Upper lobe of right lung (tissue), 1 donor: ENCODE measurements at places on chromosomes 12 and 14.

DNA sequence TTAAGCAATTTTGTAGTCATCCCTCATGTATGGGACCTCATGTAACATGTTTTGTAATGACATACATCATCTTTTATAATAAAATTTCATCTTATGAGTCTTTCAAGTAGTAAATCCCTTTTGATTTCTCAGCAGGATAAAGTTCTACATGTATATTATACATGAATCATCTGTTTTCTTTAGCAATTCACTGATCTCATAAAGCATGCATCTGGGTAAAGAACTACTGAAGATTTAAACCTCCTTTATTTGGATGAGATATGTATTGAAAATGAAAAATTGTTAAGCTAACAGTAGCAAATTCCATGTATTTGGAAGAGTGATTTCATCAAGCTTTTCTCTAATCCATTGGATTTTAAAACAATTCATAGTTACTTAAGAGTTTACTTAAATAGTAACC lies 126.9 kb downstream of the KITLG start:
- DNase-seq: no peak

- no peak for DNase-seq
Observed at GRCh38 chr12:89117448-89118034, 234.8 kb downstream of the DUSP6 start.

- DNase-seq: no peak
Observed at GRCh38 chr14:20194101-20194500, 3.4 kb downstream of the OR11G2 start.

DNA sequence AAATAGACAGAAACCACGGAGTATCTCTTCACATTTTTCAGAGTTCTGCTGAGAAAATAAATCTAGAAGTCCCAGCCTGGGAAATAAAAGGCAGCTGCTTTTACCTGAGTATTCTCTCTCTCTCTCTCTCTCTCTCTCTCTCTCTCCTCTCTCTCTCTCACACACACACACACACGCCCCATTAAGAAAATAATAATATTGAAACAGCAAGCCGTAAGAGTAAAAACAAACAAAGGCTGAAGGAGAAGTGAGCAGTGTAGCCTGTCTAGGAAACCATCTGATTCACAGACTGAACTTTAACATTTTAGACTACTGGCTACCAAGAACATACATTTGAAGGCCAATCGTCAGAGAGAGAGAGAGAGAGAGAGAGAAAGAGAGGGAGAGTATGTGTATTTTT lies 8.4 kb downstream of the PTHLH start:
- no peak for DNase-seq

DNA sequence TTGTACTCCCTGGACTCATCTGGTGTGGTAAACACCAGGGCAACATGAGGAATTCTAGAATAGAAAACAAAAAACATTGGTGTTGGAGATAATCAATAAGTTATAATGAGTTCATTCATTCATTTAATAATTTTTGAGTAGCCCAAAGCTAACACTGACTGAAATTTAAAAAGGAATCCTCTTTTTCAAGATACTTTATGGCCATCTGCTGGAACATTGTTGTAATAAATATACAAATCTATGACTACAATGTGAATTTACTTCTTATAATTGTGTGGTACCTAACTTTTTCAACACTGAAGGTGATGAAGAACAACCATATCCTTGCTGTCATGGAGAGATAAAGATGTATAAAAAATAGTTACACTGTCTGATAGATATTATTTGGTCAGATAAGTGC lies 687.3 kb upstream of the MIS18BP1 start:
- no peak for DNase-seq

DNA sequence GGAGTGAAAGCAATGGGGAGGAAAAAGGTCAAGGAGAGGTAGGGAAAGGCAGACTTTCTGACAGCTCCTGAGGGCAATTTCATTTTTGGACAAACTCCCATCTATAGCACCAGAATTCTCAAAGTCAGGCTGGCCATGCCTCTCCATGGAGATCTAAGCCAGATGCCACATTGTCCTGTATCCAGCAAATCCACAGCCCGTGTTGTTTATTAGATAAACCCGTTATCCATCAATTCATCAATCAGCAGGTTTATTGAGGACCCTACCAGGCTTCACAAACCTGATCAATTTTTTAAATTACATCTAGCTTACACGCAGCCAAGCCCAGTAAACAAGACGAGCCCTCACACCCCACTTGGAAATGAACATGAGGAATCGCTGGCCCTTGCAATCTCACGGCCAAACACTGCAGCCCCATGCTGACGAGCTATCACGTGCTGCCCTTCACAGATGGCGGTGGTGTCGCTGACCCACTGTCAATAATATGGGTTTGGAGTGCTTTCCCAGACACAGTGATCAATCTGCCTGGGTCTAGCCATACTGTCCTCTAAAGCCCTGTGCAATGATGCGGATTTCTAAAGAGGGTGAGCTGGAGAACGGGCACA lies 332.9 kb downstream of the DPF3 start:
- no peak for DNase-seq

GRCh38 chr14:36656687-36657398 lies 4.8 kb upstream of the PAX9 start:
- DNase-seq: no peak

DNA sequence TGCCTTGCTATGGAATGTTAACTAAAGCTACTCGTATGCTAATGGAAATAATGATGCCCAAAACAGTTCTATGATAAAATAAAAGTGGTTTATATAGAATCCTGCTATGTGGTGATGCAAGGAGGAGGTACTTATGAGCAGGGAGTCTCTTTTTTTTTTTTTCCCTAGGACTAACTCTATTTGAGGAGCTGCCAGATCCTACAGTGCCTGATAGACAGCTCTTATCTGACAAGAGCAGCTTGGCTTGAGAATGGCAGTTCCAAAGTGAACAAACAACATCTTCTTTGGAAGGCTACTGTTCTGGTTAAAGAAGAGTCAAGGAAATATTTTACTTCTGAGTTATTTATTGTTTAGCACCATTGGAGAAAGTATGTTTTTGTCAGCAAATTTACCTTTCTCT lies 10.2 kb upstream of the ACSM4 start:
- DNase-seq: no peak

DNA sequence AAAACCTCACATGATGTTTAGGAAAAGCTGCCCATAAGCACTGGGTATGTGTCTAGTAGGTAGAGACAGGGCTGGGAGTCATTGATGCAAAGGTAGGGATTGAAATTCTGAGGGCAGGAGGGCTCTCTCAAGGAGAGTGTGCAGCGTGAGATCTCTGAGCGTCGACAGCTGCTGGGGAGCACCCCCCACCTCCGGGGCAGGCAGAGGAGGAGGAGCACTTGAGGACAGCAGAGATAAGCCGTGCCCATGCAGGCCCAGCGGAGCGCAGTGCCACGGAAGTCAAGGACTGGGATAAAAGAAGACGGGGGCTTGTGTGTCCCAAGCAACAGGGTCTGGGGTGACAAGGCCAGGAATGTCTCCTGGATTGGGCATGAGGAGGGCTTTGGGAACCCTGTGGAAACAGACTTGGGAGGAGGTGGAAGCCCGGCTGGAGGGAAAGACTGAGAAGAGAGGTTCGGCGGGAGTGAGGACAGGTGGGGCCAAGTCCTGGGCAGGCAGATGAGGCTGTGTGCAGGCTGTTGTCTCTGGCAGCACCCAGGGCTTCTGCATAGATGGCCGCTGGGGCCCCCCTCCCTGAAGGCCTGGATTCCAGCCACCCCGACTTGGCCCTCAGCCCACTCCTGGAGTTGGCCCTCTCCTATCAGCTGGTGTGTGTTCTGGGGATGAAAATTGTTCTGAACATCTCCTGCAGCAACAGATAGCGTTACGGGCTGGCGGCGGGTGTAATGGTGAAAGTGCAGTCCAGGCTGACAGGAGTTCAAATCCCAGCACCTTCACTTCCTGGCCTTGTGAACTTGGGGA lies 1.9 kb downstream of the CACNA2D4 start:
- no peak for DNase-seq

- no peak for DNase-seq
Observed at GRCh38 chr12:59874781-59875180, 279.0 kb downstream of the SLC16A7 start.

GRCh38 chr12:108589840-108590229 lies 8.0 kb downstream of the TMEM119 start:
- no peak for DNase-seq

DNA sequence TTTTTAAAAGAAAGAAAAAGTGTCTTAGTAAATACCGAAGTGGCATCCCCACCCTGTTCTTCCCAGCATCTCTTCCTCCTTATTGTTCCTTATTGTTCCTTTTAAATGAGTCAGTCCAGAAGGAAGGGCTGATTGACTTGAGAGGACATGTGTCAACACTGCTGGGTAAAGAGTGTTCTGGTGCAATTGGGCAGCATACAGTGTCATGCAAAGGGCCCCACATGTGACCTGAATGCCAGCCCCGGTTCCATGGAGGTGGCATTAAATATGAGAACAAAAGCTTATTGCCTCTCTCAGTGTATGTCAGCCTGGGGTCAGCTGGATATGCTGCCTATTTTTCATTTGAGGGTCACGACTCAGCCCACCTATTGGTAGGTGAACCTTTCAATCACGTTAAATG lies 58.9 kb upstream of the RIC8B start:
- DNase-seq: no peak

GRCh38 chr12:49456131-49456679 lies 82.6 kb upstream of the KCNH3 start:
- no peak for DNase-seq

DNA sequence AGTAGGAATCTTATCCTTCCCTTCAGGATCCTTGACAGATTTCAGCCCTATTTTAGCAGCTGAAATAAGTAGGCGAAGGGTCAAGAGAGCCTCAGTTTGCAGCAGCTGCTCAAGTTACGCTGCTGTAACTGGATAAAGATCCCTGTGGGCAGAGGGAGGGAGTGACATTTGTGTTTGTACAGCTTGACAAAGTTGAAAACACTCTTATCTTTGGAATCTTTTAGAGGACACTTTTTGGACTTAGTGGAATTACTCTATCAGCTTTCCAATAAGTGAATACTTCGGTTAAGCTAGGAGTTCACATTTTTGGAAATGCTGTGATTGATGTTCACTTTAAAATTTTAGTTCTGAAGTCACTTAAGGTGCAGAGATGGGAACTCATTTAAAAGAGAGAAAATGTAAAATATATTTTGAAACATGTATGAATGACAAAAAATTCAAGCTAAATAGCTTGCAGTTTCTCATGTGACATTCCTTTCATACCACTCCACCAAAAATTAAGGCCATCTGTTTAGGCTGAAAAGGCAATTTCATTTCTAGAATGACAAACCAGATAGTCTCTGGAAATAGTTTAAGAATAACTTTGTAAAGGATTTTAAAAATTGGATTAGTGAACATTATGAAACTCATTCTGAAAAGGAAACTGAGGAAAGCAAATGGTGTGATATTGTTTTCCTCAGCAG lies 55.2 kb downstream of the SLC38A4 start:
- DNase-seq: no peak

- no peak for DNase-seq
Observed at GRCh38 chr14:75141967-75142366, 15.1 kb upstream of the NEK9 start.

GRCh38 chr14:100775831-100776591 lies 49.3 kb downstream of the DLK1 start:
- no peak for DNase-seq

- no peak for DNase-seq
Observed at GRCh38 chr12:3533703-3534386, 42.8 kb downstream of the PRMT8 start.

DNA sequence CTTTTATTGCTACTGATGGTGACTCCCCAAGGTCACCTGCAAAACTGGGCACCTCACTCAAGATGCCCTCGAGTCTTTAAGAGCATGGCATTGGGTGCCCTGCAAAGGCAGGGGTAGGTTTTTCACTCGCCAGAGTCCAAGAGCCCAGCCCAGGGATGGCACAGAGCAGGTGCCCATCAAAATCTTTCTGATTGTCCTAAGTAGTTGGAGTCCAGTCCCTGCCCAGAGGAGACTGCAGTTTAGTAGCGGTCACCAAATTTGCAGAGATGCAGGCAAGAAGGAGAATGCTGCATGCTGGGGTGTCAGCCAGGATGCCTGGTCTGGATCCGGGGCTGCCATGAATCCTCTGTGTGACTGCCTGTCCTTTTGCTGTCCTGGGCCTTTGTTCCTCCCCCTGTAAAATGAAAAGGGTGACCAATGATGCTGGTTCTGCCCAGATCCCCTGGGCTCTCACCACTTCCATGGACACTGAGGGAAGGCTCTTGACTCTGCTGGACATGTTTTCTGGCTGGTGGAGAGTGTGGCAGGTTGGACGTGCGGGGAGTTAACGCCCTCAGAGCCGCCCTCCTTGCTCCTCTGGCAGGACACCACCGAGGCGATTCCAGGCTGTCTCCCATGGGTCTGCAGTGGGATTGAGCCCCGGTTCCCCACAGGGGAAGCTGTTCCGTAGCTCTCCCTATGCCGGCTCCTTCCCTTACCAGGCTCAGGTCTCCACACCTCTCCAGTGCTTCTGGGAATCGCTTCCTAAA lies 41.3 kb downstream of the DLK1 start:
- DNase-seq: peak; percentile 39

- DNase-seq: no peak
Observed at GRCh38 chr12:111180426-111181142, 188.3 kb downstream of the PHETA1 start.

- DNase-seq: no peak
Observed at GRCh38 chr14:94656043-94656442, 43.9 kb downstream of the SERPINA3 start.

DNA sequence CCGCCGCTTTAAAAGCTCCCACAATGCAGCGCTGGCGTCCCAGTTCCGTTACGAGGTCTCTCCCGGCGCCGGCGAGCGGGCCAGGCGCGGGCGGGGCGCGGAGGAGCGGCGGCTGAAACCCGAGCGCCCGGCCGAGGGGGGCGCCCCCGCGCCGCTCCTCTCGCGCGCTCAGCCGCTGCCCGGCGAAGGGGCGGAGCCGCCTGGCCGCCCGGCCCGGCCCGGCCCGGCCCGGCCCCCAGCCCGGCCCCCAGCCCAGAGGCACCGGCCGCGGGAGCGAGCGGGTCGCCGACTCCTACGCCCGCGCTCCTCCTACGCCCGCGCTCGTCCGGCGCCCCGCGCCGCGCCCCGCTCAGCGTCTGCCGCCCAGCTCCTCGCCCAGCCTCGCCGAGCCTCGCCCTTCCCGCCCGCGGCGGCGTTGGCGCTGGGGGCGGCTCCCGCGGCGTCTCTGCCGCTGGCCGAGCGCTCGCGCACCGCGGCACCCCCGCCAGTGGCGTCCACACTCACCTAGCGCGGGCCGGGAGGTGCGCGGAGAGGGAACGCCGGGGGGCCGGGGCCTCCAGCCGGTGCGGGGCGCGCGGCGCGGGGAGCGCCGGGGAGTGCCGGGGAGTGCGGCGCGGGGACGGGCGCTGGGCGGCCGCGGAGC lies at the start of gene RASSF8:
Gene RASSF8, plus strand, starts transcription at position 255 of the 643 bp plus-strand sequence. CDS start 96,662 bp downstream, outside the sequence.
- DNase-seq: peak; percentile 89

DNA sequence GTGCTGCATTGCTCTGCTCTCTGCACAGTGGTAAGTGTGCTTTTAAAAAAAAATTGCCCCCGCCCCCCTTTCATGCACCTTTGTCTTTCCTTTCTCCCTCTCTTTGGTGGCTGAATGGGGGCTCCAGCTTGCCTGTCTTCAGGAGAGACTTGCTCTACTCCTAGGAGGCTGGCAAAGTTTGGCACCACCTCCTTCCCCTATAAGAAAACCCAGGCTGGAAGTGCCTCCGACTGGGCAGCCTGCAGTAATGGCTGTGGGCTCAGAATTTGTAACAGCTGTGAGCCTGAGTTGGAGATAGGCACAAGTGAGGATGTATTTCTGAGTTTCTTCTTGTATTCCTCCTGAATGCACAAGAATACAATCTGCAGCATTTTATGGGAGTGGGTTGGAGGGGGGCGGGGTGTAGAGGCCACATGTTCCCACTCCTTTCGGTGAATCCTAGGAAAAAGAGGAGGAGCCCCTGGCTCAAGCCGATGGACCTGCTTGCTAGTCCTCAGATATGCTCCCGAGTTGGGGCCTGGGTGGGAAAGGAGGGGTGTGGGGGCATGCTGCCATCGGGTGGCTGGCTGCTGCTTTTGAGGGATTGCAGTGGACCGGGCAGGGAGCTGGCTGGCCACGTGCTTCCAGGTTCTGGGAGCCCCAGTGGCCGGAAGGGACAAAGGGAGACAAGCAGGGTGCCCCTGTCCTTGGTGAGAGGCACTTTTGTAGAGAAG lies 124.3 kb downstream of the TSPAN9 start:
- DNase-seq: no peak
